Stimulated activated CD8-positive, alpha-beta memory T cell treated with anti-CD3 and anti-CD28 coated beads, Interleukin-2, amount 100 ng/mL, for 48 hours (primary cell): ENCODE measurements at places on chromosomes 2 and 18.

GRCh38 chr2:230924470-230925341 lies at the start of gene GPR55:
GPR55 (minus strand) TSS chr2:230925242; CDS start chr2:230910962, 14,280 bp downstream.
- peak; percentile 69 for DNase-seq

DNA sequence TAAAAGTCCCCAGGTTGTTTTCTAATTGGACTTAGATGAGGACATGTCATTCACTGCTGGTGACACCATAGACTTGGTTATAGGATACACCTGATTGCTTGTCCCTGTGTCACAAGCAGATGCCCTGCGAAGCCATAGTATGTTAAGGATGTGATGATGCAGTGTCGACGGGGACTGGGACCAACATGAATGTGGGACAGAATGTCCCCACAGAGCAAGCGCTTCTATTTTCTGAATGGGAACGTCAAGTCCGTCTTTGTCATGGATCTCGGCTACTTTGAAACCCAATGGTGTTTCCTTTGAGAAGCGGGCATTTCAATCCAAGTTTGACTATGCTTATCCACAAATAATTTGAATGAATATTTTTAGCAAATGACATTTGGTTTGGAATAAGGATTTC lies 2.1 kb downstream of the GCG start:
- no peak for DNase-seq

DNA sequence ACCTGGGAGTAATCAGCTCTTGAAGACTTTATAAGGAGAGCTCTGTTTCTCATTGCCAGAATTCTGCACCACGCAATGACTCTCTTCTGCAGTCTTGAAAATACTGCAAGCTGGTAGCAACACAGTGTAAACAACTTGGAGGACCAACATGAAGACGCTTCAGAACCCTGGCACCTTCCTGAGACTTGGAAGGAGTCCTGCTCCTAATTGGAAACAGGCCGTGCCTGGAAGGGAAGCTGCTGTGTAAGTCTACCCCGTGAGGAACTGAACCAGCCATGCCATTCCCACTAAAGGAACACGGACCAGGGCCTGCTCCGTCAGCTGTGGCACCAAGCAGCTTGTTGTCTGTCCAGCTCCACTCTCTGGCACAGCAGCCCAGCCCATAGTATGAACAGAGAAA lies 171.1 kb downstream of the PAX3 start:
- no peak for DNase-seq

- DNase-seq = no peak
These were observed 144.5 kb upstream of the TCF4 start for GRCh38 chr18:55732227-55733106.

DNA sequence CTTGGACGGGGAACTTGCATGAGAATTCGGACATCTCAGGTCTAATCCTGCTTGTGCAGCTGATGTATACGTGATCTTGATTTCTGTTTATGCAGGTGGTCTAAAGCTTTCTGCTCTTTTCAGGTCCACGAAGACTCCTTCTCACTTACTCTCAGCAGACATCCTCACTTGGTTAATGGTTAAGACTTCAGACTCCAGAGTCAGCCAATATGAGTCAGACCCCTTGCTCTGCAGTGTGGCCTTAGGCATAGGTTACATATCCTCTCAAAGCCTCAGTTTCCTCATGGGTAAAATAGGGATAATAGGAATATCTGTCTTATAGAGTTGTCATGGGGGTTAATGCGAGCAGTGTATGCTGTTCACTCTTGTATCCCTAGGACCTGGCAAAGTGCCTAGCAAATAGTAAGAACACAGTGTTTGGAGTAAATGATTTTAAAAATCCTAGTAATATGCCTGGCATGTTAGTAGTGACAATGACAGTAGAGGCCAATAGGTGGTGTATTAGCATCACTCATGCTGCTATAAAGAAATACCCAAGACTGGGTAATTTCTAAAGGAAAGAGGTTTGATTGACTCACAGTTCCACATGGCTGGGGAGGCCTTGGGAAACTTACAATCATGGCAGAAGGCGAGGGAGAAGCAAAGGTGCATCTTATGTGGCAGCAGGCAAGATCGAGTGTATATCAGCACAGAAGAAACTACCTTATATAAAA lies 42.3 kb downstream of the XRCC5 start:
- DNase-seq = no peak

GRCh38 chr2:224881846-224882245 lies 160.4 kb downstream of the DOCK10 start:
- no peak for DNase-seq
